NCI-H345 (cell line): ENCODE measurements at places on chromosomes 2 and 18.

- DNase-seq: no peak
Measured at GRCh38 chr18:7596147-7596546, 29.0 kb downstream of the PTPRM start.

- no peak for DNase-seq
Measured at GRCh38 chr2:99867770-99868169, 274.6 kb downstream of the AFF3 start.

DNA sequence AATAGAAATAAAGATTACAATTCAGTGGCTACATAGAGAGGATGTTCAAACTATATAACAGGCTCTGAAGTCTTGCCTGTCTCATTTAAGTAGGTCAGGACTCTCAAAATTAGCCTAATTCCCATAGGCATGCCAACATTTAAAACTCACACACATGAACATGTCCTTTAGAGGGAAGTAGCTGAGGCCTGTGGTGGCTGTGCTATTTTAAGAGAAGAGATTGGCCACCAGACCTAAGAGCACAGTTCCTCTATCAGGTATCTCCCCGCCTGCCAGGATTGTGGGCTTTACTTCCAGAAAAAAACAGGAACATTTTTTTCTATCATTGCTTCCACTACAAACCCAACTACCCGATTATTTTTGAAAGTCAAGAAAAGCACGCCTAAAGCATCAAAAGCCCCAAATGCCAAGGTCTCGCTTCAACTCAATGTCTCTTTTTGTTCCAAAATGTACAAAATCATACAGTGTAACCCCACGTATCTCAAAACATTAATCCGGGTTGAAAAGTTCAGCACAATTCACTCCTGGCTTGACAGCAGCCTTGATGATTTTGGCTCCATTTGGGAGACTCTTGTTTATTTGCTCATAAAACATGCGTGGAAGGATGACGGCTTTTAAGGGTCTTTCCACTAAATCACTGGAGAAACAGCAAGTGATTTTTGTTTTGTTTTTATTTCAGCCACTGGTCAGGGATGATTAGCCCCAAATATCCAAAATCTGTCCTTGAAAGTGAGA lies 15.3 kb downstream of the FHL2 start:
- DNase-seq: no peak

DNA sequence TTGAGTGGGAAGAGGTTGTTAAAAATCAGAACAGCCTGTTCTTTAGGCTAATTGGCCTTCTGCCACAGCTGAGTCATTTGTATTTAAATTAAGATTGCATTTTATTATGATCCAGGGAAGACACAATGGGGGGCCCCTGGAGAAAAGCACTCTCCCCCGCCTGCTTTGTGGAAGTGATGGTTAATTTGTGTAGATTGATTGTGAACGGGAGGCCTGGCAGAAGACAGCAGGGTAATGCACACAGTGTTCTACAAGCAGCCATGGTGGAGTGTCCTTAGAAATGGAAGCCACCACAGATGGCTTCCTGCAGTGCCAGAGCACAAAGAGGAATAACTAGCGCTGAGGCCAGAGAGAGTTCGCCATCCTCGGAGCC lies 19.6 kb downstream of the RAMP1 start:
- DNase-seq: peak; percentile 82

- DNase-seq: no peak
Measured at GRCh38 chr2:239193401-239193811, 207.4 kb downstream of the HDAC4 start.
